Breast epithelium (tissue), 4 donors: ENCODE measurements at places on chromosomes 1 and 21. TPM values are rescaled to one million over a fixed set of nuclear protein-coding genes. Genes with fewer than 3 reads are reported as not detected.
A peak's percentile ranks its signal among the peaks of the same experiment; 100 is the strongest.

GRCh38 chr1:195576641-195577040 is 1031.6 kb downstream of the KCNT2 start:
- no peaks in the 10 kb centered on the region for H3K27me3 ChIP-seq
- no peak overlapping the region for H3K27ac ChIP-seq
- no peaks in the 10 kb centered on the region for H3K4me1 ChIP-seq
- H3K36me3 ChIP-seq, result no peaks in the 10 kb centered on the region
- no peak overlapping the region for H3K4me3 ChIP-seq

DNA sequence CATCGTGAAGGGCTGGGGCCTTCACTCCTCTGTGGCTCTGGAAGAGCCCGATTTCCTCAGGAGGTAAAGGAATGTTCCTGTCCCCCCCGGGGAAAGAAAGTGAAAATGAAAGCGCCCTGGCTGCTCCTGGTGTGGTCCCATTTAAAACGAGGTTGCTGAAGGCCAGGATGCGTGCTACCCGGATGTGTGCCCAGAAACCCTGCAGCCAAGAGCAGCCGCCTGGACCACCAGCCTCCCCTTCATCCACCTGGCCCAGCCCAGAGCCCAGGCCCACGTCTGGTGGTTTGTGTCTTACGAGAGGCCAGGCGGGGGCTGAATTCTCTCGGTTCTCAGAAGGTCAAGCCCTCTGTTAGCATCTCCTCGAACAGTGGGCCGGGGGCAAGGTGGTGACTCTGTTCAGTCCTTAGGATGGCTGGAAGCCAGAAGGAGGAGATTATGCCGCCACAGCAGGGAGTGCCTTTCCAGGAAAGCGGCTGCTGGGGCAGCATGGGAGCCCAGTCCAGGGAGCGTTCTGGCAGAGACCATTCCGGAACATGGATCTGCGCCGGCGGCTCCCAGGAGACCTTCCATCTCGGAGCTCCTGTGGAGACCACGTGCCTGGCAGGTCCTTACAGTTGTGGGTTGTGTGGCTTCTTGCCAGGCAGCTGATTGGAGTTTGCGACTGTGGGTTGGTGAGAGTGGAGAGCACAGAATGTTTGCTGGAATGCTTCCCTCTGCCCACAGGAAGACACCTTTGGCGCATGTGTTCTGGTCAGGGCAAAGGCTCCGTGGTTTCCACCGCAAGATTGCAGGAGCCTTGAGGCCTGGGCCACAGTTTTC is 1.4 kb downstream of the GUK1 start:
- peaks cover 29% of the 10 kb centered on the region for H3K4me1 ChIP-seq
- H3K4me3 ChIP-seq, result peak overlapping the region; percentile 95
- DNase-seq, result peak; percentile 79
- no peaks in the 10 kb centered on the region for H3K36me3 ChIP-seq
- no peaks in the 10 kb centered on the region for H3K27me3 ChIP-seq

- no peaks in the 10 kb centered on the region for H3K27me3 ChIP-seq
- H3K4me3 ChIP-seq, result no peak overlapping the region
- no peaks in the 10 kb centered on the region for H3K4me1 ChIP-seq
- H3K27ac ChIP-seq, result no peak overlapping the region
- no peaks in the 10 kb centered on the region for H3K36me3 ChIP-seq
Measured at GRCh38 chr1:163412221-163412620, 90.5 kb downstream of the NUF2 start.

GRIK3 gene
- 10.0 TPM for total RNA-seq

PTPN14 gene
- total RNA-seq, result 57.4 TPM

TUT4 gene
- 44.2 TPM for total RNA-seq

DNA sequence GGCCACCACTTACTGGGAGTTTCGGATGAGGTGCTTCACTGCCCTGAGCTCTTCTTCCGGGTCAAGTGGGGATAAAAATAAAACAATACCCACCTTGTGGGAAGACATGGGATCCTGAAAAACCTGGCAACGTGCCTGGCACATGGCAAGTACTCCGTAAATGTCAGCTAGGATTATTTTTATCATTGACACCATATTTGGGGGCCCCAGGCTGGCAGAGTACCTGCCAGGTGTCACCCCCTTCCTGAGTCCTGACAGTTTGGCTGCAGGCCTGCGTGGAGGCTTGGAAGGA is 9.2 kb upstream of the EPHA2 start:
- no peaks in the 10 kb centered on the region for H3K36me3 ChIP-seq
- H3K27me3 ChIP-seq, result no peaks in the 10 kb centered on the region
- DNase-seq, result no peak
- H3K4me1 ChIP-seq, result peaks cover 6% of the 10 kb centered on the region

DNA sequence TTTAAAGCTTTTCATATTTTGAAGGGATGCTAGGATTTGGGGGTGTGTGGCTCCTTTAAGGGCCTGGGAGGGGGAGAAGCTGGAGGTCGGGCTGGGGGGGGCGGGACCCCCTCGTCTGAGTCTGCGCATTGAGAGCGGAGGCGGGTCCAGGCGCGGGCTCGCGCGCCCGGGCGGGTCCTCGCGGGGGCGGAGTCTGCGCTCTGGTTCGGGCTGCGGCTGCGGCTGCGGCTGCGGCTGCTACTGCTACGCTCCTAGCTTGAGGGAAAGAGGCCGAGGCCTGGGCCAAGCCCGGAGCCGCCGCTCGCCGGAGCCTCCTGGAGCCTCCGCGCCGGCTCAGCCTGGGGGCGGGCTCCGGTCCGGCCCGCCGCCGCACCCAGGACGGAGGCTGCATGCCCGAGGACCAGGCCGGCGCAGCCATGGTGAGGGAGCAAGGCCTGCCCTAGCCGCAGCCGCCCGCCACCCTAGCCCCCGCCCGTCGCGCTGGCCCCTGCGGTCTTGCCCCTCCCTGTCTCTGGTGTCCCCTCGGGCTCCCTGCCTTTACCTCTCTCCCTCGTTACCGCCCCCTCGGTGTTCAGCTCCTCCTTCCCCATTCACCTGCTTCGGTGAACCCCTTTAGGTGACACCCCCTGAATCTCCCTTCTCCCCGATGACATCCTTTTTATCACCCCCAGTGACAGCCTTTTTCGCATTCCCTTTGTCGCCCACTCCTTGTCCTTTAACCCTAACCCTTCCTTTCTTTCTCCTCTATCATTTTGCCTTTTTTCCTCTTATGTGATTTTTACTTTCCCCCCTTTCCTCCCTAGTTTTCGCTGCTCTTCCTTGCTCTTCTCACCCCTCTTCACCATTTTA is at the start of gene ZYG11B:
Gene ZYG11B, plus strand, starts transcription at position 189 of the 849 bp plus-strand sequence. Its CDS starts 201 bp downstream, at position 390.
- peak within 1 kb of the TSS; percentile 84 for H3K4me3 ChIP-seq
- H3K27ac ChIP-seq, result peak within 1 kb of the TSS; percentile 83
- no peaks in the 10 kb centered on the region for H3K36me3 ChIP-seq

DNA sequence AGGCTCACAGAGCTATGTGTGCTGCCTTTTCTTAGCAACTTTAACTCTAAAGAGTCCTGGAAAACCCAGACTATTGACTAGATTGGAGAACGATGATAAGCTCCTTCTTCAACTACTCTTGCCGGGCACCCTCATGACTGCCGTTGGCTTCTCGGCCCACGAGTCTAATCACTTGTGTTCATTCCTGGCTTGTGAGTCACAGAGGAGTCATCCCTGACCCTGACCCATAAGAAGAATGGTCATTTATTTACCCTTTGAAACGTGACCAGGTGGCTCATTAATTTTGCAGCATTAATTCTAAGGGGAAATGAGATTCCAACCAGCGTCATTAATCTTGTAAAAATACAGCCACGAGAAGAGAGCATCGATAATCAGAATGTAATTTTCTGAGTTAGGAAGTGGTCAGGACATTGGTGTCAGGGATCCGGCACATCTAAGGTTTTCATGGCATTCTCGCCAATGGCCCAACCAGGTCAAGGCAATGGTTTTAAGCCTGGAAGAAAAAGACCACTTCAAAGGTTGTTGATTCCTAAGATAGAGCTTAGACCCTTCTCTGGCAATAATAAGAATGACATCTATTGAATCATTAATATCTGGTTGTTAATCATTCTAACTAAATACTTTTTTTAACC is 183.6 kb upstream of the RUNX1 start:
- DNase-seq, result no peak
- H3K27me3 ChIP-seq, result no peaks in the 10 kb centered on the region
- no peak overlapping the region for H3K4me3 ChIP-seq
- no peak overlapping the region for H3K27ac ChIP-seq

NIT1 gene
- 36.3 TPM for total RNA-seq

- H3K4me1 ChIP-seq, result no peaks in the 10 kb centered on the region
- no peak overlapping the region for H3K4me3 ChIP-seq
- no peaks in the 10 kb centered on the region for H3K27me3 ChIP-seq
- no peak overlapping the region for H3K27ac ChIP-seq
- H3K36me3 ChIP-seq, result no peaks in the 10 kb centered on the region
- no peak for DNase-seq
Measured at GRCh38 chr1:224735159-224735558, 119.0 kb downstream of the CNIH3 start.

AJAP1 gene
- total RNA-seq, result 0.66 TPM

GRCh38 chr1:12011998-12012397 is 7.3 kb upstream of the MIIP start:
- no peaks in the 10 kb centered on the region for H3K27me3 ChIP-seq
- H3K36me3 ChIP-seq, result peaks cover under 1% of the 10 kb centered on the region
- no peak for DNase-seq
- H3K27ac ChIP-seq, result no peak overlapping the region

CSF3R gene
- 17.3 TPM for total RNA-seq

S100A7 gene
- not detected for total RNA-seq

DNA sequence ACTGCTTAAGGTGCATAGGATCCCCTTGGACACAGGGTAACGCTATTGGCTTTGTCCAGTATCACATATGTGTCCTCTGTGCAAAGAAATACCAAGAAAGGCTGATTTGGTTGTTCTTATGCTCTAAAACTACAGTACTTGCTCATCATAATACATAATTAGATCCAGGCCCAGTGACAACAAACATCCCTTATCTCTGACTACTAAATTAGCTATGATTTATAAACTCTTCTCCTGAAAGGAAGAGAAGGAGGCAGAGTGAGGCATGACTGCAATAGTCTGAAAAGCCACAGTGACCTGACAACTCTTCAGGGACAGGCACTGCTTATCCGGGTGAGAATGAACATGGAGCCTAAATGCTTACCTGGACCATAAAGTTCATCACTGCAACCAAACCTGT is 30.7 kb downstream of the MGST3 start:
- H3K36me3 ChIP-seq, result peaks cover 8% of the 10 kb centered on the region
- H3K4me1 ChIP-seq, result no peaks in the 10 kb centered on the region
- H3K4me3 ChIP-seq, result no peak overlapping the region
- no peak overlapping the region for H3K27ac ChIP-seq
- no peak for DNase-seq

GRCh38 chr21:46608672-46609111 is 3.8 kb upstream of the S100B start:
- no peaks in the 10 kb centered on the region for H3K27me3 ChIP-seq
- H3K4me1 ChIP-seq, result no peaks in the 10 kb centered on the region
- no peaks in the 10 kb centered on the region for H3K36me3 ChIP-seq
- no peak for DNase-seq
- no peak overlapping the region for H3K27ac ChIP-seq

GRCh38 chr1:156623946-156624813 is 5.0 kb downstream of the HAPLN2 start:
- peak overlapping the region; percentile 38 for H3K27ac ChIP-seq
- peaks cover 51% of the 10 kb centered on the region for H3K27me3 ChIP-seq
- H3K4me3 ChIP-seq, result peak overlapping the region; percentile 71

KRTAP7-1 gene
- total RNA-seq, result not detected

SPATA45 gene
- total RNA-seq, result not detected

IFI44L gene
- total RNA-seq, result 7.8 TPM

HCRTR1 gene
- not detected for total RNA-seq

DNA sequence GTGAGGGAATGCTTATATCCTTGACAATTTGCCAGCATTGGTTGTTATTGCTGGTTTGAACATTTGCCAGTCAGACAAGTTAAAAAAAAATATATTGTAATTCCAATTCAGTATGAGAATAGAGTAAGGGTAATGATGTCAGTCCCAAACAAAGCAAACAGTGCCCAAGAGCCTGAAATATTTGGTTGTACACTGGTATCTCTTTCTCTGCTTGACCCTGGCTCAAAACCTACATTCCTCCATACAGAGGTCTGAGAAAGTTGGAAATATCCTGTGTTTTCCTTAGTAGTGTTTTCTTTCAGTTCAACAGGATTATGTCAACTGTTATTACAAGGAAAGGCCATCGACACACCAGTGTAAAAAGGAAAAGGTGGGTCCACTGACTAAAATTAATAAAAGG is 145.6 kb downstream of the MRPL39 start:
- no peaks in the 10 kb centered on the region for H3K27me3 ChIP-seq

EPHA8 gene
- not detected for total RNA-seq

PDZK1 gene
- total RNA-seq, result 25.2 TPM

- H3K4me3 ChIP-seq, result no peak overlapping the region
- no peaks in the 10 kb centered on the region for H3K36me3 ChIP-seq
- peak; percentile 34 for DNase-seq
- H3K4me1 ChIP-seq, result no peaks in the 10 kb centered on the region
- peak overlapping the region; percentile 90 for H3K27ac ChIP-seq
Measured at GRCh38 chr1:228964178-228965089, 229.2 kb downstream of the RHOU start.

TNFAIP8L2 gene
- total RNA-seq, result 6.9 TPM

NTMT2 gene
- not detected for total RNA-seq

FAM167B gene
- total RNA-seq, result 6.9 TPM

GRCh38 chr1:155979597-155980343 is 1.4 kb upstream of the ARHGEF2 start:
- peaks cover 29% of the 10 kb centered on the region for H3K4me1 ChIP-seq

GJB3 gene
- 1.2 TPM for total RNA-seq

GRCh38 chr1:24960071-24960801 is 30.2 kb upstream of the RUNX3 start:
- H3K27me3 ChIP-seq, result no peaks in the 10 kb centered on the region
- no peak for DNase-seq
- no peak overlapping the region for H3K27ac ChIP-seq
- no peaks in the 10 kb centered on the region for H3K36me3 ChIP-seq
- no peak overlapping the region for H3K4me3 ChIP-seq

TRAF3IP3 gene
- total RNA-seq, result 4.6 TPM

DYNLT4 gene
- total RNA-seq, result 0.80 TPM

OVAAL gene
- not detected for total RNA-seq

LINGO4 gene
- 0.88 TPM for total RNA-seq

GRCh38 chr1:40036574-40036973 is 4.0 kb upstream of the CAP1 start:
- H3K27ac ChIP-seq, result peak overlapping the region; percentile 74
- no peak for DNase-seq
- no peak overlapping the region for H3K4me3 ChIP-seq
- no peaks in the 10 kb centered on the region for H3K27me3 ChIP-seq
